Activated naive CD8-positive, alpha-beta T cell treated with anti-CD3 and anti-CD28 coated beads, Interleukin-2, amount 10 ng/mL, durations not matched to agents 7 days and 5 days (primary cell): ENCODE measurements at places on chromosomes 7 and 10. TPM values are rescaled to one million over a fixed set of nuclear protein-coding genes. Genes with fewer than 3 reads are reported as not detected.

The GNG11 gene
- total RNA-seq, result not detected

The TMEM236 gene
- 0.11 TPM for total RNA-seq

The GJD4 gene
- total RNA-seq, result not detected

The TMEM60 gene
- total RNA-seq, result 15.4 TPM

The CAMK2B gene
- 0.11 TPM for total RNA-seq

The IL6 gene
- total RNA-seq, result 0.64 TPM

DNA sequence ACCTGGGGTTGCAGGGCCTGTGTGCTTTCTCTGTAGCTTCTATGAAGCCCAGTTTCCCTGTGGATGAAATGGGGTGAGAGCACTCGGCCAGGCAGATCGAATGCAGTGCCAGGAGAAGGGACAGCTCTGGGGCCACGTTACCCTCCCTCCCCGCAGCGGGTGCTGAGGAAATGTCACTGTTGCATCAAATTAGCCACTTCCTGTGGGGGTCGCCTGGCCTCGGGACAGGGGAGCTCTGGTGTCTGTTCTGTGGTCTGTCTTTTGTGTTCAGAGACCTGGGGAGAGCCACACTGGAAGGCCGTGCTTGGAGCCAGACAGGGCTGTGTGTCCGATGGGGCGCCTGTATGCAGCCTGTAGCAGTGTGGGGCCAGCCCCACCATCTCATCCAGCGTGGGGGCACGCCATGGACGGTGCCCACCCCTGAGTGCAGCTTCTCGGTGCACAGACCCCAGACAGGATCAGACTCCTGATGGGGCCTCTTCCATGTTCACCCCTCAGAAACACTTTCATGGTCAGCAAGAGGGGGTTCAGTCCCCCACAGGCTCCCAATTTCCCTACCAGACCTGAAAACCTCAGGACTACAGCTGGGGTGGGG lies 13.6 kb downstream of the TTYH3 start:
- DNase-seq, result peak; percentile 77

DNA sequence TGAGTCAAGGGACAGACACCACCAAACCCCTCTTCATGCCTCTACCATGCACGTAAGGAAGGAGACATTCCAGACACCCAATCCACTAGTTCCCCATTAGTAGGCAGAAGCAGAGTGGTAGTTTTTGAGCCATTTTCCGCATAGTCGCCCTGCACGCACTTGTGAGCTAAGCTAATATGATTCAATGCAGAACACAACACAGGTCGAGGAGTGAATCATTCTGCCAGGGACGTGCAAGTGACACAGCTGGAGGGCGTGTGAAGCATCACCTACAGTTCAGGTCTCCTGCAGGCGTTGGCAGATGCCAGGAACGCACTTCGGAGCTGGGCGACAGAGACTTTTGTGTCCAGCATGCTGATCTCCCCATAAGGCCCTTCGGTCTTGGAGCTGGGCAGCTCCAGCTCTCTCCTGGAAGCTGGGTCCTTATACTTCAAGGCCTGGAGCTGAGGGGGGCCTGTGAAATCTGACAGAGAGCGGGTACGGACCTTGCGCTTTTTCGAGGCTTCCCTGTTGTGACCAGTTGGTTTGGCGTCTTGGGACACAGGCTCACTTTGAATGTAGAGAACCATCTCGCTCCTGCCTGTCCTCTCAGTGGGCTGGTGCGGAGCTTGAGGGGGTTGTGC lies 102.4 kb downstream of the SVIL start:
- DNase-seq, result no peak

- DNase-seq, result no peak
Observed at GRCh38 chr10:117663750-117664149, 121.2 kb downstream of the EMX2 start.

- DNase-seq, result no peak
Observed at GRCh38 chr10:104028146-104028545, 57.5 kb downstream of the COL17A1 start.

DNA sequence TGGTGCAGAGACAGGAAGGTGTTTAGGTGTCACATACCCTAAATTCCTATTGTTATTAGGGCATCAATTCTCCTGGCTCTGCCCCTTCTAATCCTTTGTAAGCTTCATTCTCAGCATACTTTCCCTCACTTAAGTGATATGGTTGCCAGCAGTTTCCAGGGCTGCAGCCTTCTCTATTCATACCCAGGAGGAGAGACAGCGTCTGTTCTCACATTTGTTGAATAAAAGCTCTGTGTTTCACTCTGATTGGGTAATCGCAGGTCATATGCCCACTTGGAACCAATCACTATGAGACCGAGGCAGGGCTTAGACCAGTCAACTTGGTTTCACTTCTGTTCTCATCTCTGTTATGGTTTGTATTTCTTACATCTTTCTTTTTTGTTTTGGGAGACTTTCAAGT lies 109.6 kb upstream of the MTPN start:
- DNase-seq, result no peak

DNA sequence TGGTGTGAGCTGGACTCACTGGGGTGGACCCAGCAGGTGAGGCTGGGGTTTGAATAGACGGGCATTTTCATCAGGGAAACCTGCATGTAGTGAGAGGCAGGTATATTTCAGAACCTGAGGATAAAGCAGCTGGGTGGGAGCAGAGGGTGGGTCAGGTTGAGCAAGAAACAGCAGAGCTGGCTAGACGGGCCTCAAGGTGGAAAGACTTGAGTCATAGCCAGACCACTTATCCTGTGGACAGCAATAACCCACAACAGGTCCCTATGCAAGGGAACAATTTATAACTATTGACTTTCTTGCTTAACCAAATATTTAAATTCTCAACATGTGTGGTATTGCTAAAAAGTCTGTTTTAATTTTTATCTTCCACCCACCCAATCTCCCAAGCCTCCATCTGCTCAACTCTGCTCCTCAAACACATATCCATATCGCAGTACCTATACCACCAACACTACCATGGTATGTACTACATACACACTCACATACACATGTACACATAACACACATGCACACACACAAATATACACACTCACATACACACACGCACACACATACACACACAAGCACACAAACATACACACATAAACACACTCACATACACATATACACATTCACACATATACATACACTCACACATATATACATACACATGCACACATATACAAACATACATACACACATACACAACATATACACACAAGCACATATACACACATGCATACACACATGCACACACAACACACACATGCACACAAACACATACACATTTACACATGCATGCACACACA lies 129.0 kb upstream of the C7orf33 start:
- no peak for DNase-seq

DNA sequence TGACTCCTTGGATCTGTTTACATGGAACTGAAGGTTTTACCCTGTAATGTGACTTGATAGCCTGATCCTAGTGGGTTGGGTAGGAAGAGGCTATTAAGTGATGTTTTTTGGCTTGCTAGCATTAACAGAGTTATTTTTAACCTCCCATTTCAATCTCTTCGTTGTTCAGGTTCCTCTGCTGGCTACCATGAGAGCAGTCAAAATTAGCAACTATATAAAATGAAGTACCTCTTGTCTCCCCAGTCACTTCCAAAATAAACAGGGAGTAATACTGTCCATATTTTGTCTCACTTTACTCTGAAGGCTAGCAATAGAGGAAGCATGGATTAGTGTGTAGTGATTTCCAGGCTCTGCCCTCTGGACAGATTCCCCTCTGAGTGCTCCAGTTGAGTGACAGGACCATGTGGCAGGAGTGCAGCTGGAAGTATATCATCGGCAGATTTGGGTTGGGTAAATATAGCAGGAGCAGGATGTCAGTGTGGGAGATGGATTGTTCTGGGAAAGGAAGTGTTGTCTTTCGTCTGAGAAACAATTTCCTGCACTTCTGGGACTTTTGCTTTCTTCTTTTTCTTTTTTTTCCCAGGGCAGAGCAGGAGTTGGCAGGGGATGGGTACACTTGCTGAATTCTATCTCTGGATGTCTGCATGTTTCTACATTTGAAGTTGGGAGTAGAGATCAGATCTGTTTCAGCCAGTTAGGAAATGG lies 35.2 kb downstream of the GBF1 start:
- no peak for DNase-seq

DNA sequence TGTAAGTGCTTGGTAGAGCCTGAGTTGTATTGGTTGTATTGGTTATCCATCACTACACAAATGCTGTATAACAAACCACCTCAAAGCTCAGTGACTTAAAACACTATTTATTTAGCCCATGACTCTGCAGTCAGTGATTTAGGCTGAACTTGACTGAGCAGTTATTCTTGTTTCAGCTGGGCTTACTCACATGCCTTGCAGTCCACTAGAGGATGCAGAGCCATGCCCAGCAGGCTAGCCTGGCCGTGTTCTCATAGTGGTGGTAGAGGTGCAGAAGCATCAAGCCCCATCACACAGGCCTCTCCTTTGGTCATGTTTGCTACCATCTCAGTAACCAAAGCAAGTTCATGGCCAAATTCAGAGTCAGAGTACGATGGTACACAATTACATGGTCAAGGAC lies 43.9 kb downstream of the LUC7L2 start:
- DNase-seq, result no peak

DNA sequence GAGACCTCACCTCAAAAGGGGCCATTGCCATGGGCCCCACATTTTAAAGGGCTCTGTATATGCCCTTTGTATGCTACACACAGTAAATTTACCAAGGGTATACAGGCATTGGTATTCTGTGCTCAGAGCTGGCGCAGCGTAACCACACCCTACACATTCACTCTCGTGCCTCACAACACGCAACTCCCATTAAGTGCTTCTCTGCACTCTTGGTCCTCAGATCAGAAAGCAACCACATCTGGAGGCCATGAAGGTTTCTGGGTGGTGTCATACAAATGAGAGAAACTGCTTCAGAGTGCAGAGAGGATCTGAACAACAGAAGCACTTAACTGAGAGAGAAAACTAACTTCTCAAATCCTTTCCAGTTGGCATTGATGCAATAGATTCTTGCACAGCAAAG lies 9.4 kb upstream of the CACUL1 start:
- DNase-seq, result no peak

GRCh38 chr10:103894441-103894864 lies 23.5 kb downstream of the STN1 start:
- DNase-seq, result no peak

GRCh38 chr7:77447616-77448015 lies 31.5 kb upstream of the GSAP start:
- no peak for DNase-seq

GRCh38 chr7:79317728-79318127 lies 135.7 kb downstream of the MAGI2 start:
- no peak for DNase-seq

DNA sequence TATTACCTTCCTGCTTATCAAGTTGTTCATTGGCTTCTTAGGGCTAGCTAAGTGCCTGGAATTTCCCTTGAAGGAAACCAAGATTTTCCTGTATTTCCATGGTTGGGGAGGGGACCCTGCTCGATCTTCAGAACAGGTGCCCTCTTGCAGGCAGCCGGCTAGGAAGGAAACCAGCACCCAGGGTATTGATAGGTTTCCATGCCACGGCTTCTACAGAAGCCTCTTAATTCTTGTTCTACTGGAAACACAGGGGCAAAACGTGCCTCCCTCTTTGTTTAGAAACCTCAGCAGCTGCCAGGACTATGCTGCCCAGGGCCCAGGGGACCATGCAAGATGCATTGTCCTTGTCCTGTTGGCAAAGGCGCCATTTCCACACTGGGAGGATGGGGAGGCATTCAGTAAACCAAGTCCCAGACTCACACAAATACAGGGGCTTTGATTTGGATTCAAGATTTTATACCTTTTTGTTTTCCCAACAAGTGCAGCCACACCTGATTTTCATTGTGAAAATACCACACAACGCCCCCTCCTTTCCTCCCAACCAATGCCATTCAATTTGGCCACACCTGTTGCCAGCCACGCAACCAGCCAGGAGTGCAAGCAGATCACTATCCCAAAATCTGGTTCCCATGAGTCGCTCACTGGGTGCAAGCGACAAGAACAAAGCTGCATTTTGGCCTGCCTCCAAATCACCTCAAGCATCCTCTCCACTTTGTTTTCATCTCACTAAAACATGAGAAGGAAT lies 29.6 kb downstream of the C10orf71 start:
- no peak for DNase-seq

DNA sequence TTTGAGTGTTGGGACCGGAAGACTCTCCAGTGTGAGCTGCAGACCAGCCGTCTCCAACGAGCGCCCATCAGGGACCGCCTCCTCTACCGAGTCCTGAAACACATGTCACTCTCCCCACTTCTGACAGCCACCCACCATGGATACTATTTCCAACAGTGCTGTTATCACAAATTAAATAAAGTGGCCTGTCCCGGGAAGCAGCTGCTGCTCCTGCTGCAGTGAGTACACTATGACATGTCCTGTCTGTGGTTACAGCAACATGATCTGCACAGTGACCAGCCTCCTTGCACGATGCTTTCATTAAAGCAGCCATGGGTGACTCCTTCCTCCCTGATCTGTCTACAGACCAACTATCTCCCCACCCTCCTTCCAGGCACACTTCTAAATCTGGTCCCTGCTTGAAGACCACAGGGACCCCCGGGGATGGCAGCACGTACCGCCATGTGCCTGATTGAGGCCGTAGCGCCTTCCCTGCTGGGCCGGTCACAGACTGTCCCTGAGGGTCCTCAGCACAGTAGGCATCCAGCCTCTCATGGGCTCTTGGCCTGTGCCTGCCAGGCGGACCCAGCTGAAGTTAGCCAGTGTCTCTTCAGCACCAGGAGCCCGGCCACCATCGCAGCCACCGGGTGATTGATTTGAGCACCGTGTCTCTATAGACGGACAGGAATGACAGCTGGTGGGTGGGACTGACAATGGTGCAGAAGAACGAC lies 58.8 kb downstream of the TCERG1L start:
- no peak for DNase-seq

GRCh38 chr10:100265821-100266485 lies 1.5 kb downstream of the CWF19L1 start:
- DNase-seq, result no peak

DNA sequence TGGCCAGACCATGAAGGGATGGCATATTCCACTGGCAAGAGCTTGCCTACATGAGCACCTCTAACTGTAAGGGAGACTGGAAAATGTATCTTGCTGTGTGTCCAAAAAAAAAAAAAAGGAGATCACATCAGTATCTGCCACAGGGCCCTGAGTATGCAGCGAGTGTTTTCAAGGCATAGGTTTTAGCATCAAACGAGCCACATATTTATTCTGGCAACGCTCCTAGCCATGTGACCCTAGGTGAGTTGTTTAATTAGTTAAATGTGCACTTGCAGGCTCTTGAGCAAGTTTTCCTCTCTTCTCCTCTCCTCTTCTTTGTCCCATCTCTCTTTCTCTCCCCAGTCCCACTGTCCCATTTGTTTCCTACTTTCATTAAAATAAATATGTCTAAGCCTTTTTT lies 428.7 kb upstream of the AKR1E2 start:
- no peak for DNase-seq

DNA sequence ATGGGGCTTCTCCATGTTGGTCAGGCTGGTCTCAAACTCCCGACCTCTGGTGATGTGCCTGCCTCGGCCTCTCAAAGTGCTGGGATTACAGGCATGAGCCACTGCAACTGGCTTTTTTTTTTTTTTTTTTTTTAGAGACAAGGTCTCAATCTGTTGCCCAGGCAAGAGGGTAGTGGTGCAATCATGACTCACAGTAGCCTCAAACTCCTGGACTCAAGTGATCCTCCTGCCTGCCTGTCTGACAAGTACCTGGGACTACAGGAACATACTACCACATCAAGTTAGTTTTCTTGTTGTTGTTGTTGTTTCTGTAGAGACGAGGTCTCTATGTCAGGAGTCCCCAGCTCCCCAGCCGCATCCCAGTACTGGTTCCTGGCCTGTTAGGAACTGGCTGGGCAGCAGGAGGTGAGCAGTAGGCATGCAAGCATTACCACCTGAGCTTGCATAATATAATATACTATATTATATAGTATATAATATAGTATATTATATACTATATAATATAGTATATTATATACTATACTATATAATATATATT lies 55.7 kb downstream of the TPK1 start:
- no peak for DNase-seq

GRCh38 chr10:70391654-70392053 lies 9.2 kb upstream of the LRRC20 start:
- no peak for DNase-seq
